ENCODE measurements at places on chromosomes 16 and 17.
A peak's percentile ranks its signal among the peaks of the same experiment; 100 is the strongest.

- no peak for DNase-seq
Observed at GRCh38 chr16:21962475-21962874, 9.3 kb downstream of the UQCRC2 start.

DNA sequence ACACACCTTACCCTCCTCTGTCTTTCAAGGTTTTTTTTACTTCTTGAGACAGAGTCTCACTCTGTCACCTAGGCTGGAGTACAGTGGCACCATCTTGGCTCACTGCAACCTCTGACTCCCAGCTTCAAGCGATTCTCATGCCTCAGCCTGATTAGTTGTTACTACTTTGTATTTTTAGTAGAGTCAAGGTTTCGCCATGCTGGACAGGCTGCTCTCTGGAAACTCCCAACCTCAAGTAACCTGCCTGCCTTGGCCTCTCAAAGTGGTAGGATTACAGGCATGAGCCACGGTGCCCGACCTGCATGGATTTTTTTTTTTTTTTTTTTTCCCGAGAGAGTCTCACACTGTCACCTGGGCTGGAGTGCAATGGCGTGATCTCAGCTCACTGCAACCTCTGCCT is 273.2 kb downstream of the RBFOX1 start:
- DNase-seq = no peak

GRCh38 chr17:80889231-80890195 is 102.1 kb upstream of the CHMP6 start:
- no peak for DNase-seq

- DNase-seq = no peak
Observed at GRCh38 chr16:4321286-4322120, 5.6 kb downstream of the GLIS2 start.

DNA sequence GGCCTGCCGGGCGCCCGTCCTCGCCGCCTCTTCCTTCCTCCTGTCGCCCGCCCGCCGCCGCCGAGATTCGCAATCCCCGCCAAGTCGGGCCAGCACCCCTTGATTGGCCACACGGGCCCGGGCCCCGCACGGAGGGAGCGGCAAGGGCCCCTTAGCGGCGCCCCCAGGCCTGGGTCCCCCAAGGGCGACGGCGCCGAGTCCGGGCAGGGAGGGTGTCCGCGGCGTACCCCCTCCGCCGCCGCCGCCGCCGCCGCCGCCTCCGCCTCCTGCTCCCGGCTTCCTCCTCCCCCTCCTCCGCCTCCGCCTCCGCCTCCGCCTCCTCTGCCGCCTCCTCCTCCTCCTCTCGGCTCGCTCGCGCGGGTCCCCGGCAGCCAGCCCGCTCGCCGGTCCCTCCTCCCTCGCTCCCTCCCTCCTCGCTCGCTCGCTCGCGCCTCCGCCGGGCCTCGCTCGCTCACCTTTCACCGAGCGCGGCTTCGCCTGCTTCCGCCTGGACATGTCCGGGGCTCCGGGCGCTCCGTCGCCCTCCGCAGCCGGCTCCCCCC is 561 bp downstream of the ZNF423 start:
- peak; percentile 61 for DNase-seq

Measured in activated CD8-positive, alpha-beta memory T cell treated with anti-CD3 and anti-CD28 coated beads, Interleukin-2, amount 50 U/mL, for 4 hours (primary cell).